Stimulated activated CD8-positive, alpha-beta memory T cell treated with anti-CD3 and anti-CD28 coated beads, Interleukin-15, amount 100 ng/mL, for 1 hour (primary cell): ENCODE measurements at places on chromosomes 13 and 19.

- no peak for DNase-seq
Observed at GRCh38 chr13:80778297-80778696, 437.4 kb upstream of the SPRY2 start.

GRCh38 chr13:37109051-37109678 is 3.7 kb upstream of the CSNK1A1L start:
- DNase-seq = no peak

DNA sequence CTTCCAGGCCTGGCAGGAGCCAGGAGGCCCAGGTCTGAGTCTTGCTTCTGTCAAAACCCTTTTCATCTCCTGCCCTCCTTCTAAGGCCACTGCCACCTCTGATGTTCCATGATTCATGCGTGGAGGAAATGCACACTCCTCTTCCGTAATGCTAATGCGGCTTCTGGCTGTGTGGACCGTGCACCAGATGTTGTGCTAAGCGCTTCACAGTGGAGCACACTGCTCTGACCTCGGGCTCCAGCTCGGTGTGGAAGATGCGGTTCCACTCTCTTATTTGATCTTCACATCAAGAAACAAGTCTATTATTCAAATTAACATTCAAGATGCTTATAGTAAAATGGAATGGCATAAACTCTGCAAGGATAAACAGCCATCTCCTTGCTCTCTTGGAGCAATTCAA is 629.2 kb downstream of the UQCRFS1 start:
- DNase-seq = no peak

DNA sequence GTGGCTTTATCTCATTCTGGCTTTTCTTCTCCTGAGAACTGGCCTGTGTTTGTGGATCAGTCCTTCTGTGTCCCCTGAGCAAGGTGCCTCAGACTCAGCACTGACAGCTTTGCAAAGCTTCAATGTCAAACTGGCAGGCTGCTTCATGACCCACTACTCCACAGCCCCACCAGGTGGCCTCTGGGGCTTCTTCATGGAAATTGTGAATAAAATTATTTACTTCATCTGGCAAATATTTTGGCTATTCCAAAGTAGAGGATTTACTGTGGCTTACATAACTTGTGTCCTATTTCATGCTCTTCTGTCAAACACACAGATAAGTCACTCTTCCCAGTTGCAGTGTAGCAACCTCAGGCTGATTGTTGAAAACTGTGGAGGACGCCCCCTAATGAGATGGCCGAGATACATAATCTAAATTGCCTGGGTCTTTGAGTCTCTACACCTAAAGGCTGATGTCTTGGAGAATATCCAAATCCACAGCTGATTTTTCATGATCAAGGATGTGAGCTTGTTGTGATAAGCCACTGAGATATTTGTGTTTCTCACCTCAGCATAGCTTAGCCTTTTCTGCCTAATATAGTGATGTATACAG is 721.9 kb upstream of the SLC10A2 start:
- DNase-seq = no peak

DNA sequence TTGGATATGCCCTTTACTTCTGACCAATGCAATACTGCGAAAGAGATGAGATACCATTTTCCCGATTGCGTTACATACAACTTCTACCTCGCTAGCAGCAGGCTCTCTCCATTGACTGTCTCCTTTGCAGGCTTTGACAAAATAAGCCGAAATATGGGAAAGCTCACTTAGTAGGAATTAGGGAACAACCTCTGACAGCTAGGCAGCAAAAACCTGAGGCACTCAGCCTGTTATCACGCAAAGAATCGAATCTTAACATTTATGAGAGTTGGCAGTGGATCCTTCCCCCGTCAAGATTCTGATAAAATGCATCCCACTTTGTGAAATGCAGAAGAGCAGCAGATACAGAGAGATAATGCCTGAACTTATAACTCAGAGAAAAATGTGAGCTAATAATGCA is 1379.5 kb upstream of the PCDH9 start:
- DNase-seq = no peak

DNA sequence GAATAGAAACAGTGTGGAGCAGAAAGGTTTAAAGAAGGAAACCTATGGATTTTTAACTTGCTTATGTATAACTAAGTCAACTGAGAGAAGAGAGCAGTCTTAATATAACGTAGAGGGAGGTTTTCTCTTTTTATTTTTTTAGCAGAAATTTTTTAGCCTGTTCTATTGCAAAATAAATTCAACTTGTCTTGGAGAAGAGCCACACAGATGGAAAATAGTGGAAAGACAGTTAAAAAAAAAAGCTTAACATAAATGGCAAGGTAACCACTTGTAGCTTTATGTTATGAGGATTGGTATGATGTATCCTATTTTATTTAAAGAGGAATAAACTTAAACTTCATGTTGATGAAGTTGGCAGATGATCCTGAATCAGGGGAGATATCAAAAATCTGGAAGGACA is 312.4 kb downstream of the SHISA2 start:
- no peak for DNase-seq

DNA sequence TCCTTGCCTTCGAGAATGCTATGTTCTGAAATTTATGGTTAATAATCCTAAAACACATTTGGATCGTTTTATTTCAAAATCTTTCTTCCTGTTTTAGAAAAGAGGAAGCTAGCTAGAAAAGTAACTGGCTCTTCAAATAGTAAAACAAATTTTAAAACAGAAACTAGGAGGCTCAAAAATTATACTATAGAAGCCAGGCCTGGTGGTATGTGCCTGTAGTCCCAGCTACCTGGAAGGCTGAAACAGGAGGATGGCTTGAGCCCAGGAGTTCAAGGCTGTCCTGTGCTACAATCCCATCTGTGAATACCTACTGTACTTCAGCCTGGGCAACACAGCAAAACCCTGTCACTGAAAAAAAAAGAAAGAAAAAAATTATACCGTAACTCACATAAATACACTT is 57.9 kb downstream of the ELF1 start:
- no peak for DNase-seq

DNA sequence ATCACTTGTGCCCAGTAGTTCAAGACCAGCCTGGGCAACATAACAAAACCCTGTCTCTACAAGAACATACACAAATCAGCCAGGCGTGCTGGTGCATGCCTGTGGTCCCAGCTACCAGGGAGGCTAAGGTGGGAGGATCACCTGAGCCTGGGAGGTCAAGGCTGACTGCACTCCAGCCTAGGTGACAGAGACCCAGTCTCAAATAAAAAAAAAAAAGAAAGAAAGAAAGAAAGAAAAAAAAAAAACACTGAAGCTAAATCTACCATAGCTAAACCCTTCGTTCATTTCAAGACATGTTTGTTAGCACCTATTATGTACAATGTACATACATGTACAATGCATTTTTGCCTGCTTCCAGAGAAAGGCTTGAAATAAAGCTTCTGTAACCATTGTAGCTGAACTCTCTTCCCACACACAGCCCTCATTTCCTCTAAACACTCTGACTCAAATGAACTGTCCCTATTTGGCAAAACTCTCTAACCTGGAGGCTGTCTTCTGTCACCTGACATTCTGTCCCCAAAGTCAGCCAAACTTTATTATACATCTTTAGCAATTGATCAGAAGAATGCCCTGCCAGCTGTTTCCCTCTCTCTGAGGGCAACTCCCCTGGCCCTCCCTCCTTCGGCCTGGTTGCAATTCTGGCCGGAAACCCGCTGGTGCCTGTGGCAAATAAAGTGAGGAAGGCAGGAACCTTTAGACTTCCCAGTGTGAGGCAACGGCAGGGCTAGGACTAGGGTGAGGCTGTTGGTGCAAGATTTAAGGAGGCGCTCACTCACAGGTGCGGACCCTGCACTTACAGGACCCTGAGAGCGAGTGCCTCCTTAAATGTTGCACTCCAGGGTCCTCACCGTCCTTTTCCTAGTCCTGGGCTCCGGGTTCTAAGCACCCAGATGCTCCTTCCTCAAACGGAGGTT is 1.8 kb downstream of the ETHE1 start:
- no peak for DNase-seq

GRCh38 chr13:49821216-49822009 is 28.9 kb upstream of the KPNA3 start:
- no peak for DNase-seq

GRCh38 chr13:20227730-20228129 is 4.4 kb downstream of the GJB6 start:
- DNase-seq = no peak

GRCh38 chr13:79079351-79079839 is 326.7 kb downstream of the RBM26 start:
- DNase-seq = no peak

DNA sequence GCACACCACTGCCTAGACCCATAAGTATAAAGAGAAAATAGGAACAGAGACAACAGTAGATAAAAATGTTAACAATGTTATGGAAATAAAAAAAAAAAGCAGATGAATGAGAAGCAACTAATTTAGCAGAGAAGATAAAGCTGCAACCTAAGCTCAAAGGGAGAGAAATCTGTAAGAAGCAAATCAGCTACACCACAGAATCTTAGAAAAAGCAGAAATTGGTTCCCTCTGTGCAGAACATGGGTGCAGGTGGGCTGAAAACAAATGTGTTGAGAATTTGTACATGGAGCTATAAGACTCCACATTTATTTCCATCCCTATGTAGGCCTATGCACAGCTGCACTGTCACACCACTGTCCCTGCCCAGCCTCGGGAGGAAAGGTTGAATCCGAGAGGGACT is 44.8 kb upstream of the KATNAL1 start:
- no peak for DNase-seq

DNA sequence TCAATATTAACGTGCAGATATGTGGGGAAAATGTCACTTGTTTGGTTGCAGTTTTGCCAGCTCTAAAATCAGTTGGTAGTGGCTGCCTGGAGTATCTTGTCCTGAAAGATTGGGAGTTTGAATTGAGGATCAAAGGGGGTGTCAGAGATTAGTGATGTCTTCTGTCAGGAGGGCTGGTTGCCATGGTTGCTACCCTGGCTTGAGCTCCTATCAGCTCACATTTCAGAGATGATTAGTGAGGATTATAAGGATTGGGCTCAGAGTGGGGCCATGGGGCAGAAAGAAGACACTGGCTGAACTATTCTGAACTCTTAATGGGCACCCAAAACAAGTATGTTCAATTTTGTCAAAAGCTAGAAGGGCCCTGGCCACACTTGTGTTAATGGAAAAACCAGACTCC is 95.5 kb upstream of the RNF113B start:
- no peak for DNase-seq
